ENCODE measurements at places on chromosomes 13 and 19. TPM values are rescaled to one million over a fixed set of nuclear protein-coding genes. Genes with fewer than 3 reads are reported as not detected.

Gene CASP14
- 0.34 TPM for total RNA-seq

Gene IQCN
- total RNA-seq, result 5.9 TPM

Gene LACC1
- 10.4 TPM for total RNA-seq

Gene SOHLH2
- 9.7 TPM for total RNA-seq

Gene BEST2
- total RNA-seq, result not detected

Gene ZNF440
- 74.7 TPM for total RNA-seq

Gene WDR87
- total RNA-seq, result not detected

Gene RAB3A
- total RNA-seq, result 6.1 TPM

Gene GRIN2D
- 0.86 TPM for total RNA-seq

Gene ZNF613
- 10.2 TPM for total RNA-seq
